ENCODE measurements at places on chromosomes 13 and 19. TPM values are rescaled to one million over a fixed set of nuclear protein-coding genes. Genes with fewer than 3 reads are reported as not detected.

Gene HNRNPA1L2
- total RNA-seq: 3.7 TPM

Gene FFAR3
- not detected for total RNA-seq

DNA sequence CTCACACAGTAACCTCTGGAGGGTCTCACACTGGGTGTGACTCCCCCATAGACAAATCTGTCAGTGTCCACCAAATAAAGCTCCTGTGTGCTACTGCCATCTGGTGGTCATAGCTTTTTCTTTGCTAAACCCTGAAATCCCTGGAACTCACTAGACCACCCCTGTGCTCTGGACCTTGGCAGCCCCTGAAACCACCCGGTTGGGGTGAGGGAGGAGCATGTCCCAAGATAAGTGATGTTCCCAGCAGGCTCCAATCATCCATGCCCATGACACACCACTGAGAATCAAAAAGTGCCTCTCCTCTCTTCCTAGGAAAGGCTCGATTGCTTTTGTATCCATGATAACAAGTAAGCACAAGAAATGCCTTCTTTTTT lies 6.5 kb upstream of the HSD17B14 start:
- peak; percentile 49 for ATAC-seq

DNA sequence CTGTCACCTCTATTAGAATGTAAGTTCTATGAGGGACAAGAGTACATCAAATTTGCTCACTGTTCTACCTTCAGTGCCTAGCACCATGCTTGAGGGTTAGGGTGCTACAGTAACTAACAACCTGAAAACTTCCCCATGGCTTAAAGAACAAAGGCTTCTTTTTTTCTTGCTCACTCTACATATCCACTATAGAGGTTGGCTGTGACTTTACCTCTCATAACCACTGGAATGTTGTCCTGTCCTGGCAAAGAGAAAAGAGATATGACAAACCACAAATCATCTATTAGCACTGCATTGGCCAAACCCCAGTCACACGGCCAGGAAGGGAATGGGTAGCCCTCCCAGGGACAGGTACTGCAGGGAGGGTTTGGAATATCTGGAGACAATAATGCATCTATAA lies 23.2 kb upstream of the ACOD1 start:
- peak; percentile 31 for ATAC-seq

GRCh38 chr19:17303940-17304267 lies 679 bp upstream of the ABHD8 start:
- ATAC-seq: no peak

DNA sequence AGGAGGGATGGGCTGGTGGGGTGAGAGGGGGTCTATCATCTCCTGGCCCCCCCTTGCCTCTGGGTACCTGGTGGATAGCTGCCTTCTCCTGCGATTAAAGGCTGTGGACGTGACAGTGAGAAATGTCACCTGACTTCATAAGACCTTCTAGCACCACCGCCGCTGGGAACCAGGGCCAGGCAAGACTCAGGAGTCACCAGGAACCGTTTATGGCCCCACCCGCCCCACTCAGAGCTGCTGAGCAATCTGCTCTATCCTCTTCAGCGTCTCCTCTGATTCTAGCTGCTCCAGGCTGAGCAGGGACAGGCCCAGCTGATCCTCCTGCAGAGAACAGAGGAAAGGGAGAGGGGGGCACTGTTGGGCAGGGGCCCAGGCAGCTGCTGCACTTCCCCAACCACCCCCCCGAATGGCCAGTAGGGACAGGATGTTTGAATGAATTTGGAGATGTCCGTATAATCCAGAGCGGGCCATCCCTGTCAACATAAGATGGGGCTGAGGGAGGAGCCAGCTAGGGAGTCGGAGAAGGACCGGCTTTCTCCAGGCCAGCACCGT lies 10.9 kb downstream of the KLC3 start:
- ATAC-seq: peak; percentile 10
